ENCODE measurements at places on chromosomes 2 and 18.

DNA sequence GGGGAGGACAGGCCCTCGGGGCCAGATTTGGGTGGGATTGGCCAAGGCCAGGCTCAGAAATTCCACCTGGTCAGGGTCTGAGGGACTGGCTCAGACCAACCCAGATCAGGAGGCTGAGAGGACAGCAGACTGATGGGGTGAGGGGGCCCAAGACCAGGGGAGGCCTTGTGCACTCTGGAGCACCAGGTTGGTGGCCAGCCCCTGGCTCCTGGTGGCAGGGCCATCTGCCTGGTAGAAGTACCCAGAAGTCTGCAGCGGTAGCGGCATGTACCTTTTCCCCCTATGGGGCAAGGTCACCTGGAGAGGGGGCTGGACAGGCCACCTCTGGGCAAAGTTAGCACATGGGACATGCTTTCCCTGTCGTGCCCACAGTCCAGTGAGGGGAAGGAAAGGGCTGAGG lies 21.2 kb upstream of the ODC1 start:
- DNase-seq: no peak

DNA sequence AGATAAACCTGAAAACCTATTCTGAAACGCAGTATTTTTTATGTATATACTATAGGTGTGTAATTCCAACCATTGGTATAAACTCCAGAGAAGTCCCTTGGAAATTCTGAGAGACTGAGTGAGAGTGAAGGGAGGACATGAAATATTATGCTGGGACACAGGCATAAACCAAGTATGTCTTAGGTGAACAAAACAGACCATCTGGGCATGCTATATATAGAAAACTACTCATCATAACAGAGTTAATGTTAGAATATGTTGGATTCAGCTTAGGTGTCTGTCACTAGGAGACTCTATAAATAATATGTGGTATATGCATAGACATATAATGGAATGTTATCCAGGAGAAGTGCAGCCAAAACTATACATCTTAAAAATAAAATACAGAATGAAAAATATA lies 282.6 kb downstream of the LRP1B start:
- no peak for DNase-seq

- DNase-seq: no peak
Measured at GRCh38 chr2:43798300-43798699, 24.5 kb downstream of the DYNC2LI1 start.

- DNase-seq: no peak
Measured at GRCh38 chr2:81389203-81389602, 1084.7 kb upstream of the LRRTM1 start.

- DNase-seq: no peak
Measured at GRCh38 chr2:47838686-47839085, 55.7 kb downstream of the MSH6 start.

- DNase-seq: no peak
Measured at GRCh38 chr2:47354013-47354847, 48.7 kb upstream of the MSH2 start.

Measured in CD8-positive, alpha-beta memory T cell (primary cell).